Stomach (tissue), 19 donors: ENCODE measurements at places on chromosomes 4 and X. TPM values are rescaled to one million over a fixed set of nuclear protein-coding genes. Genes with fewer than 3 reads are reported as not detected.

DNA sequence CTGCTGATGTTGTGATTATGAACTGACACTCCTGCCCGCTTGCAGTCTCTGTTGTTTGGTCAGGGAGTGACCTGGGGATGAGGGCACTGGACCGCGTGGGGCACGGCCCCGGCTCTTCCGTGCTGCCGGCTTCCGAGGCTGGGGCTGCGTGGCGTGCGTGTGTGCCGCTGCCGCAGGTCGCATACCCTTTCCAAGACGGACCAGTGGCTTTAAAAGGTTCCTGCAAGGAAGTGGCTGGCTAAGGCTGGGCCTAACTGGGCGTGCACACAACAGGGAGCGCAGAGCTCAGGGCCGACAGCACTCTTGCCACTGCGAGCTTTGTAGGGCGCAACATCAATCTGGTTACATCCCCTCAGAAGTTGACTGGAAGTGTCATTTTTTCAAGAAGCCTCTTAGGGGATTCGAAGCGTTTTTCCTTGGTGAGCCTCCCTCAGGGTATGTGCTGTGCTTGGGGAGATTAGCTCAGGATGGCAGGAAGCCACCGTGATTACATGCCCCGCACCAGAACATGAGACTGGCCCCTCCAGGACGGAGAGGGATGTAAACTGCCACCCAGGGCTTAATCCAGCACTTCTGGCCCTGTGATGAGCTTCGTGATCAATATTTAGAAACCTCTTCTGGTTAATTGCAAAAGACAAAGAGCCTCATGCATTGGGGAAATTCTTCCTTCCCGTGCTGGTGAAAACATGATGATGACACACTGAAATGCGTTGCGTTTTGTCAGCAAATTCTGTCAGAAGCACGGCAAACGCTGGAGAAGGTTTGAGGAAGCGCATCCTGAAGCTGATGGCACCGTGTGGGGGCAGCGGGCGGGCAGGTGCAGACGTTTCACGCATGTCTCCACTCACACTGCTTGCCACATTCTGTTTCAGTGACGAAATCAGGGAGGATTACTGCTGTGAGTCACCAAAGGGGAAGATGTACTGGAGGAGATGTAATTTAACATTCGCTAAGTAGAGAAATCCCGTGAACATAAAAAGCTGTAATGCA is 11.1 kb downstream of the MAEA start:
- no peak overlapping the region for H3K4me3 ChIP-seq
- DNase-seq = peak; percentile 48
- no peaks in the 10 kb centered on the region for H3K27me3 ChIP-seq
- H3K4me1 ChIP-seq = peaks cover 50% of the 10 kb centered on the region

DNA sequence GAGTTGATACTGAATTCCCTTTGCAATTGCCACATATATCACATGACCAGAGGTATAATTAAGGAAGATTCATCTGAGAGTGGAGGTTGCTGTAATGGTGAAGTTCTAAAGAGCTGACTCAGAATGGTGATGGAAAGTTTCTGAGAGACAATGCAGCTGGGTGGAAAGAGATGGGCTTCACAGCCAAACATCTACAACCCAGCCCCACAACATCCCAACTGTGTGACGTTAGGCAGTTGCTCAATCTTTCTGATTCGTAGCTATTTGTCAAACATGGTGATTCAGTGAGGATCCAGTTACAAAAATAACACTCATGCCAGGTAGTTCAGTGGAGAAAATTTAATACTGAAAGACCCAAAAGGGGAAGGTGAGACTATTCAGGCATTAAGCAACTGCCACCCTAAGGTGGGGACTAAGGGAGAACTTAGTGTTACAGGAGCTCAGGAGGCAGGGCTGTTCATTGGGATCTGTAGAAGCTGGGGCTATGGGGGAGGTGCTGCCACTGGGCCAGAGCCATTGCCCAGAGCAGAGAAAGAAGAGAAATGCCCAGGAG is 6.9 kb upstream of the AFF1 start:
- H3K27me3 ChIP-seq = no peaks in the 10 kb centered on the region
- H3K27ac ChIP-seq = peak overlapping the region; percentile 36
- DNase-seq = no peak

DNA sequence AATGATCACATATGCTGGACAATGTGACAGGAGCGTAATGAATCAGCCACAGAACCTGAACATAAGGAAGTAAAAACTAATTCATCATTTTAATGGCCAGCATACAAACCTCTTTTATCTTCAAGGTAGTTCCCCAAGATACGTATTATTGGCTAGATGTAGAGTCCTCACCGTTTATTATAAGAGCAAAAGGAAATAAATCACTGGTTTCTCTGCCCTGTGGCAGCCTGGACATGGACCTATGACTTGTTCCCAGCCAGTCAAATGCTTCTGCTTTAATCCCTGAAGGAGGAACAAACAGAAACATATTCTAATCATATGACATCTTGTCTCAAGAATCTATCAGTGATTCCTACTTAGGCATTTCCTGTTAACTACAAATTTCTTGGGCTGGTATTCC is 86.8 kb upstream of the FAM241A start:
- H3K4me1 ChIP-seq = no peaks in the 10 kb centered on the region
- DNase-seq = no peak
- no peaks in the 10 kb centered on the region for H3K36me3 ChIP-seq
- H3K27ac ChIP-seq = no peak overlapping the region

GRCh38 chrX:53089224-53089842 is 4.6 kb upstream of the KANTR start:
- no peaks in the 10 kb centered on the region for H3K4me1 ChIP-seq
- H3K27me3 ChIP-seq = peaks cover 3% of the 10 kb centered on the region
- peak overlapping the region; percentile 36 for H3K4me3 ChIP-seq
- H3K27ac ChIP-seq = no peak overlapping the region
- peaks cover 20% of the 10 kb centered on the region for H3K36me3 ChIP-seq
- DNase-seq = peak; percentile 82

Gene OTUD6A
- total RNA-seq = not detected

DNA sequence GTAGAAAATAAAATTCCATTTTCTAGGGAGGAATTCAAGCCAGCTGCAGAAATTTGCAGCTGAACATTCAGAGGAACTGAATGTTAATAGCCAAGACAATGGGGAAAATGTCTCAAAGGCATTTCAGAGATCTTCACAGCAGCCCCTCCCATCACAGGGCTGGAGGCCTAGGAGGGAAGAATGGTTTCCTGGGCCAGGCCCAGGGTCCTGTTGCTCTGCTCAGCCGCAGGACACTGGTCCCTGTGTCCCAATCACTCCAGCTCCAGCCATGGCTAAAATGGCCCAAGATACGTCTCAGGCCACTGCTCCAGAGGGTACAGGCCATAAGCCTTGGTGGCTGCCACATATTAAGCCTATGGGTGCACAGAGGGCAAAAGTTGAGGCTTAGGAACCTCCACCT is 20.4 kb downstream of the FAM13A start:
- no peak overlapping the region for H3K27ac ChIP-seq
- no peaks in the 10 kb centered on the region for H3K27me3 ChIP-seq
- no peak for DNase-seq

GRCh38 chrX:40471965-40472648 is 108.7 kb upstream of the ATP6AP2 start:
- no peaks in the 10 kb centered on the region for H3K36me3 ChIP-seq
- peak; percentile 38 for DNase-seq
- peaks cover 6% of the 10 kb centered on the region for H3K4me1 ChIP-seq
- H3K4me3 ChIP-seq = peak overlapping the region; percentile 9
- H3K27me3 ChIP-seq = peaks cover 20% of the 10 kb centered on the region

DNA sequence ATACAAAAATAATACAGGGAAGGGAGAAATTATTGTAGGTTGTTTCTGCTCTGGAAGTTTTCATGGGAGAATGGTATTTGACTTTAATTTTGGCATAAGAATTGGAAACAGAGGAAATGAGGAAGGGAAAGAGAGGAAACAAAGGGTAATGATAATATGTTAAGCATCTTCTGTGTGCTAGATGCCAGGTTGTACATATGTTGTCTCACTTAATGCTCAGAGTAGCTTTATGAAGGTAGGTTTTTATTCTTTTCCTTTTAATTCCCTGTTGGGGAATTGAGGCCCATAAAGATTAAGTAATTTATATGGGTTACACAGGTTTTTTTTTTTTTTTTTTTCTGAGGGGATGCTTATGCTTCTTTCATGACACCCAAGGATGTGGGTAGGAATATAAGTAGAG is 19.2 kb downstream of the BLTP1 start:
- no peaks in the 10 kb centered on the region for H3K27me3 ChIP-seq
- no peak for DNase-seq
- no peak overlapping the region for H3K4me3 ChIP-seq
- H3K36me3 ChIP-seq = peaks cover 9% of the 10 kb centered on the region

Gene CSAG1
- total RNA-seq = not detected

DNA sequence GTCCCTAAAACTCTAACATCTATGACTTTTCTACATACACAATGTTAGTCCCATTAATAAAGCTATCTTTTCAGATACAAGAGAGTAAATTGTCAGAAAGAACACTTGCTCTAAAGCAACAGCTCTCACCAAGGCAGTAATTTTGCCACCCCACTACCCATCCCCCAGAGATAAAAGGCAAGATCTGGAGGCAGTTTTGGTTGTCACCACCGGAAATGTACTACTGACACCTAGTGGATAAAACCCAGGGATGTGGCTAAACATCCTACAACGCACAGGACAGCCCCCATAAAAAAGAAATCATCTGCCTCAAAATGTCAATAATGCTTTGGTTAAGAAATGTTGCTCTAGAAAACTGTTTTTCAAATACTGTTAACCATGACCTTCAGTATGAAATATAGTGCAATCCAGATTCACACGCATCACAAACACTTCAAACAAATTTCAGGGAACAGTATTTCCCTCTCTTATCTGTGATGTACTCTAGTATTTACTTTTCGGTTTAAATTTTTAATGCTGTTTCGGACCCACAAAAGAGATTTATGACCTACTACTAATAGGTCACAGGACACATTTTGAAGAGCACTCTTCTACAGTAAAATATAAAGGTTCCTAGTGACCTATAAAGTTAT is 5.1 kb downstream of the FBXL5 start:
- no peak overlapping the region for H3K27ac ChIP-seq
- H3K36me3 ChIP-seq = no peaks in the 10 kb centered on the region

GRCh38 chr4:116847616-116848015 is 237.8 kb downstream of the TRAM1L1 start:
- no peak for DNase-seq
- no peaks in the 10 kb centered on the region for H3K27me3 ChIP-seq
- H3K36me3 ChIP-seq = no peaks in the 10 kb centered on the region
- no peaks in the 10 kb centered on the region for H3K4me1 ChIP-seq
- no peak overlapping the region for H3K4me3 ChIP-seq

GRCh38 chr4:144174401-144175067 is 34.0 kb upstream of the GYPA start:
- H3K4me3 ChIP-seq = no peak overlapping the region
- no peak overlapping the region for H3K27ac ChIP-seq
- H3K27me3 ChIP-seq = no peaks in the 10 kb centered on the region
- peak; percentile 83 for DNase-seq
- H3K4me1 ChIP-seq = no peaks in the 10 kb centered on the region

- no peak overlapping the region for H3K27ac ChIP-seq
- H3K27me3 ChIP-seq = no peaks in the 10 kb centered on the region
- no peak overlapping the region for H3K4me3 ChIP-seq
- no peak for DNase-seq
- H3K36me3 ChIP-seq = no peaks in the 10 kb centered on the region
- H3K4me1 ChIP-seq = no peaks in the 10 kb centered on the region
Observed at GRCh38 chrX:13966071-13966792, 63.5 kb downstream of the GEMIN8 start.

DNA sequence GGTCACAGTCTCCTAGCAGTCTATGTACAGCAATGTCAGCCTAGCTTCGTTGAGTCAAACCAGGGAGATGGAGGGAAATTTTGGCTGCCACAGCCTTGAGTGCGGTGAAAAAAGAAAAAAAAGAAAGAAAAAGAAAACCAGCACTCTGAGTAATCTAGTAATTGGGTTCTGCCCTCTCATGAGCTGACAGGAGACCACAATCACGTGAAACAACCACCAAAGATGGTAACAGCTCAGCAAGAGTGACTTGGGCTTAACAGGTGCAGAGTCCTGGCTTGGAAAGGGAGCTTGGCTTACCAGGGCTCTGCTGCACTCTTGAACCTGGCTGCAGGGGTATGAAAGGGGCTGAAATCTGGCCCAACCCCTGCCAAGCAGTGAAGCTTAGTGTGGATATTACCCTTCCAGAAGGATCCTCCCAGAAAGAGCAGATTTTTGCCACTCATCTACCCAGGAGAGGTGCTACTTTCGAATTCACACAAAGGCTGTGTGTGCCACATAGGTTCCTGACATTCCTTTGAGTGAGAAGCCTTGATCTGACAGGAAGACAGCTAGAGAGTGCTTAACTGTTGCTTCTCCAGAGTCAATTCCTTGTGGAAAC is 350.3 kb downstream of the PTTG2 start:
- H3K36me3 ChIP-seq = no peaks in the 10 kb centered on the region
- H3K4me1 ChIP-seq = peaks cover 8% of the 10 kb centered on the region
- no peak overlapping the region for H3K27ac ChIP-seq

Gene ARFIP1
- total RNA-seq = 50.0 TPM

DNA sequence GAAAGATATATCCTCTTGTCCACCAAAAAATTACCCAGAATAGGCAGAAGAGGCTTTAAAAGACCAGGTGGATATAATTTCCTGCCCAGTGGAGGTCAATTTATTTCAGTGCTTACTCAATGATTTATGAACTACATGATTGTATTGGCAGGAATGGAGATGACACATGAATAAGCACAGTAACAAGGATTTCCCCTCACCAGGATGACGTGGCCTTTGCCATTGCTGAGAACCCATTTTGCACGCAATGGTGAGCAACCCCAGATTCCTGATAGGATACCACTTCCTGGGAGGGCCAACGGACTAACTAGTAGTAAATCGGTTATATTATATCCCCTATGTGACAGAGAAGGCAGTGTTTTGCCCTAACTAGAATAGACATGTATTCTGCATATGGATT is 11.6 kb upstream of the TTC29 start:
- no peak overlapping the region for H3K4me3 ChIP-seq
- peaks cover 15% of the 10 kb centered on the region for H3K27me3 ChIP-seq
- H3K4me1 ChIP-seq = no peaks in the 10 kb centered on the region
- no peaks in the 10 kb centered on the region for H3K36me3 ChIP-seq

- no peaks in the 10 kb centered on the region for H3K27me3 ChIP-seq
- H3K4me1 ChIP-seq = peaks cover 59% of the 10 kb centered on the region
- no peaks in the 10 kb centered on the region for H3K36me3 ChIP-seq
- H3K4me3 ChIP-seq = no peak overlapping the region
Observed at GRCh38 chr4:101332424-101332823, 14.9 kb downstream of the PPP3CA start.
